ENCODE measurements at places on chromosomes 12 and 14. TPM values are rescaled to one million over a fixed set of nuclear protein-coding genes. Genes with fewer than 3 reads are reported as not detected.

Gene JDP2
- total RNA-seq, result 61.1 TPM

DNA sequence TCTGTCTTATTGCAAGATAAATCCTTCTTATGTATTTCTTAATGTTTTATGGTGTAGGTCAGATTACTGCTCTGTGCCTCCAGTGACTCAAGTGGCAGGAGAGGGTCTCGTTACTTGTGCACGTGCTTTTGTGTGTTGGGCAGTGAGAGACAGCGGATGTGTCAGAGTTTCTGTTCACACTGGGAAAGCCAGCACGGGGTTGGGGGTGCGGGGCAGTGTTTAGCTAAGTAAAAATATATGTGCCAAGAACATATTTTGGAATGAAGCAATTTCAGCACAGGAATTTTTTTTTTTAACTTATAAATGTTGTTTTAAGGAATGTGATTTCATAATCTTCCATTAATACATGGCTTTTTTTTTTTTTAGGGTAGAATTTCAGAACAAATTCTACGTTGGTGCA lies 4.5 kb upstream of the DNAH10 start:
- no peak for DNase-seq
- H3K27ac ChIP-seq, result no peak overlapping the region
- H3K36me3 ChIP-seq, result peaks cover 33% of the 10 kb centered on the region
- H3K27me3 ChIP-seq, result peaks cover 33% of the 10 kb centered on the region
- no peaks in the 10 kb centered on the region for H3K4me1 ChIP-seq

Gene ALDH1L2
- 13.0 TPM for total RNA-seq

DNA sequence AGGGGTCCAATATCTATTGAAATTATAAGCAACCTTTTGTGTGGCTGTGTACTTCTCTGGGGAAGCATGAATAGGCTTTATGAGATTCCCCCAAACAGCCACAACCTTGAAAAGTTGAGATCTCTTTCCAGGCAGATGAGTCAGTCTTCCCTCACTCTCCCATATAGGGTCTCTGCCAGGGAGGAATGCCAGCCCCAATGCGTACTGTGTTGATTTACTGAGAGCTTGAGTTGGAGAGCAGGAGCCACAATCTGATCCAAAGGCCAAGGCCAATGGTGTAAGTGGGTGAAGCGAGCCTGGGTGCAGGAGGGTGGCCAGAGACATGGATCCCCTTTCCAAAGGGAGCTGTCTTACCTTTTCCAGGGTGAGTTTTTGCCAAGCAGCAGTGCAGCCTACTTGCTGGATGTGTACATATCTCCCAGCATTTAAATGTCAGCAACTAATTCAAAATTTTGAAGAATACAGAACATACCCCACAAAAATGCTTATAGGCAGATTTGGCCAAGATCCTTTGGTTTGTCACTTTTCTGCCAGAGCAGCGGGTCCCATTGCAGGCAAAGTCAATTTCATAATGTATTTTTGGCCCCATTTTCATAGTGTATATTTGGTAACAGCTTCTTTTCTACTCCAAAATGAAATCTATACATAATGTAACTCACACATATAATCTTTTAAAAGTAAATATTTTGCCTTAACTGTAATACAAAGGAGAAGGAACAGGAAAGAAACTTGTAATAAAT lies 88.2 kb downstream of the TBC1D30 start:
- no peak for DNase-seq
- no peaks in the 10 kb centered on the region for H3K4me1 ChIP-seq
- no peaks in the 10 kb centered on the region for H3K27me3 ChIP-seq
- no peak overlapping the region for H3K4me3 ChIP-seq
- H3K27ac ChIP-seq, result no peak overlapping the region
- no peaks in the 10 kb centered on the region for H3K36me3 ChIP-seq

DNA sequence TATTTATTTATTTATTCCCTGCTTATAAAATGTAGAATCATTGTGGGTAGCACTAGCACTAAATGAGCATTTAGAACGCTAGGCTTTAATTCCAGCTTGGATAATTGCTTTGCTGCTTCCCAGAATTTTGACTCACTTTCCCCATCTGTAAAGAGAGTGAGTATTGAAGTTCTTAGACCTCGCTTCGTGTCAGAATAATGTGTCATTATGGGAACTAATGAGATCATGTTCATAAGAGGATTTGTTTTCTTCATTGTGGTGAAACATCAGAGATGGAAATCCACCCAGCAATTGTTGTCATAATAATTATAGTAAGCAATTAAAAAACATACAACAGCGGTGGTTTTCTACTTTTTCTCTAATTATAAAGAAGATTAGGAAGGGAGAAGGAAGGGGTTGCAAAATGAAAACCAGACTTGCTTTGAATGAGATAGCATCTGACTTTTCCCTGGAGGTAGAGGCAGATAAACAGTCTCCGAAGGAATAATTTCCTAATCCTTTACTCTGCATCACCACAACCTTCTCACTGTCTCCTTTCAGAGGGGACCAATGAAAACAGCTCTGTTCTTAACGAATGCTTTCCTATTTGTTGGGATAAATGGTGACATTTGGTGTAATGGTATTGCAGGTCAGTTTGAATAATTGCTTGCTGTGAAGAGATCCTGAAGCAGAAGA lies 86.8 kb upstream of the ARHGAP5 start:
- H3K27ac ChIP-seq, result peak overlapping the region; percentile 73
- no peaks in the 10 kb centered on the region for H3K27me3 ChIP-seq
- no peak overlapping the region for H3K4me3 ChIP-seq
- DNase-seq, result no peak
- H3K36me3 ChIP-seq, result no peaks in the 10 kb centered on the region

DNA sequence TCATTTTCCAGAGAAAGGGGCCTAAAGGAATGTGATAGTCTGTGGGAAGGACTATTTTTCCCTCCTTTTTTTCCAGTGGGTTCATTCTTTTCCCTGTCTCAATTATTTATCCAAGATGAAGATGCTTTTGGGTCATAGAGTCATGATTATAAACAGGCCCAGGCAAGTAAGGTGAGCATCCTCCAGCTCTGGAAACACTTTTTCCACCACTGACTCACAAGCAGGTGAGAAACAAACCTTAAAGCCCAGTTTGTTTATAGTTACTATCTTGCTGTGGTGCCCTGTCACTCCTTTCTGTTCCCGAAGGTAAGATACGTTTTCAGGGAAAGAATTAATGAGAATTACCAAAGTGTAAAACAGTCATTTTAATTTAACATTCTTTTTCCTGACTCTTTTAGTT lies 107.7 kb upstream of the IFNG-AS1 start:
- no peaks in the 10 kb centered on the region for H3K36me3 ChIP-seq
- no peak overlapping the region for H3K4me3 ChIP-seq
- H3K27ac ChIP-seq, result no peak overlapping the region

DNA sequence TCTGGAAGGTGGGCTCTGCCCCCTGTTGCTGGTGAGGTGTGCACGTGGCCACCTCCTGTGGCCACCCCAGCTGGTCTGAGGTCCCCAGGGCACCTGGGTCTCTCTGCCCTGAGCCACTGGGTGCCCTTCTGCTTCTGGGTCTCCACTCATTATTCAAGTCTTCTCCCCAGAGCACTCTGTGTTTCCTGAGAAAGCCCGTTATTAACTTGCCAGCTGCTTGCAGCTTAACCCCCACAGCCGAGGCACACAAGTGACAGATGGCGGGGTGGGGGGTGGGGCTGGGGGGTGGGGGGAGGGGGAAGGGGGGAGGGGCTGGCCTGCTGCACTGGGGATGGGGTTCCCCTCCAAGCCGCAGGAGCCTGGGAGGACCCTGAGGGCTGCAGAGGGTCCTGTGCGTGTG lies 40.5 kb downstream of the FBRSL1 start:
- no peak overlapping the region for H3K27ac ChIP-seq
- DNase-seq, result no peak
- H3K4me1 ChIP-seq, result no peaks in the 10 kb centered on the region
- H3K27me3 ChIP-seq, result no peaks in the 10 kb centered on the region
- H3K36me3 ChIP-seq, result peaks cover 10% of the 10 kb centered on the region
- H3K4me3 ChIP-seq, result no peak overlapping the region

Gene RDH16
- total RNA-seq, result 1.1 TPM

DNA sequence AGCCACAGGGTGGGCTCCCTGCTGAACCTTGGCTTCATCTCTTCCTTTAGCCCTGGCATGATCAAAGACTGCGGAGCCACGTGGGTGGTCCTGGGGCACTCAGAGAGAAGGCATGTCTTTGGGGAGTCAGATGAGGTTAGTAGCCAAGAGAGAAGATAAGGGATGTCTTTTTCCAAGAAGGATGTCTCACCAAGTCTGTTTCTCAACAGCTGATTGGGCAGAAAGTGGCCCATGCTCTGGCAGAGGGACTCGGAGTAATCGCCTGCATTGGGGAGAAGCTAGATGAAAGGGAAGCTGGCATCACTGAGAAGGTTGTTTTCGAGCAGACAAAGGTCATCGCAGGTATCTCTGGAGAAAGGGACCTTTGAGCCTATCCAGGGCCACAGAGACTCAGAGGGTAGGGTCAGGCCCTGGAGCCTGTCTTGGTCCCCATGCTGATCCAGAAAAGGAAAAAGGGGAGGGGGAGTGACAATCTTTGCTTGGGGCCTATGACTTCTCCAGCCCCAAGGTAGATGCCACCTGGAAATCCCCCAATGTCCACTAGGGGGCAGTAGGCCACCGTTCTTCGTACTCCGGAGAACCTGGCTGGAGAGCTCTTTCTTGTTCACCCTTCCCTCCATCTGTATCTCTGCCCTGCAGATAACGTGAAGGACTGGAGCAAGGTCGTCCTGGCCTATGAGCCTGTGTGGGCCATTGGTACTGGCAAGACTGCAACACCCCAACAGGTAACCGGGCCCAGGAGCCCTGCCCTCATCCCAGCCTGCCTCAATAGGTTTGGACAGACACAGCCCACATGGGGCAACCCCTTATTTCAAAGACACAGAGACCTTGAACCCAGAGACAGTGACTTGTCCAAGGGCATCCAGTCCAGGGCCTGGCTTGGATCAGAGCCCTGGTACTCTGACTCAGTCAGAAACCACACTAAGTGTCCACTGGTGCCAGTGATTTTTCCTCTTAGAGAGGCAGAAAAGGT lies 2.0 kb downstream of the TPI1 start:
- no peak overlapping the region for H3K4me3 ChIP-seq
- peaks cover 45% of the 10 kb centered on the region for H3K36me3 ChIP-seq
- peak overlapping the region; percentile 99 for H3K27ac ChIP-seq

- no peak for DNase-seq
- no peaks in the 10 kb centered on the region for H3K27me3 ChIP-seq
- H3K36me3 ChIP-seq, result no peaks in the 10 kb centered on the region
- H3K4me3 ChIP-seq, result no peak overlapping the region
- no peak overlapping the region for H3K27ac ChIP-seq
These were observed 114.0 kb upstream of the KRAS start for GRCh38 chr12:25364529-25365339.

- no peak overlapping the region for H3K27ac ChIP-seq
- H3K4me3 ChIP-seq, result no peak overlapping the region
- H3K36me3 ChIP-seq, result no peaks in the 10 kb centered on the region
- H3K4me1 ChIP-seq, result no peaks in the 10 kb centered on the region
- H3K27me3 ChIP-seq, result no peaks in the 10 kb centered on the region
- no peak for DNase-seq
These were observed 274.4 kb downstream of the LRIG3 start for GRCh38 chr12:58645946-58646345.
